ENCODE measurements at places on chromosomes 6 and 20. TPM values are rescaled to one million over a fixed set of nuclear protein-coding genes. Genes with fewer than 3 reads are reported as not detected.

DNA sequence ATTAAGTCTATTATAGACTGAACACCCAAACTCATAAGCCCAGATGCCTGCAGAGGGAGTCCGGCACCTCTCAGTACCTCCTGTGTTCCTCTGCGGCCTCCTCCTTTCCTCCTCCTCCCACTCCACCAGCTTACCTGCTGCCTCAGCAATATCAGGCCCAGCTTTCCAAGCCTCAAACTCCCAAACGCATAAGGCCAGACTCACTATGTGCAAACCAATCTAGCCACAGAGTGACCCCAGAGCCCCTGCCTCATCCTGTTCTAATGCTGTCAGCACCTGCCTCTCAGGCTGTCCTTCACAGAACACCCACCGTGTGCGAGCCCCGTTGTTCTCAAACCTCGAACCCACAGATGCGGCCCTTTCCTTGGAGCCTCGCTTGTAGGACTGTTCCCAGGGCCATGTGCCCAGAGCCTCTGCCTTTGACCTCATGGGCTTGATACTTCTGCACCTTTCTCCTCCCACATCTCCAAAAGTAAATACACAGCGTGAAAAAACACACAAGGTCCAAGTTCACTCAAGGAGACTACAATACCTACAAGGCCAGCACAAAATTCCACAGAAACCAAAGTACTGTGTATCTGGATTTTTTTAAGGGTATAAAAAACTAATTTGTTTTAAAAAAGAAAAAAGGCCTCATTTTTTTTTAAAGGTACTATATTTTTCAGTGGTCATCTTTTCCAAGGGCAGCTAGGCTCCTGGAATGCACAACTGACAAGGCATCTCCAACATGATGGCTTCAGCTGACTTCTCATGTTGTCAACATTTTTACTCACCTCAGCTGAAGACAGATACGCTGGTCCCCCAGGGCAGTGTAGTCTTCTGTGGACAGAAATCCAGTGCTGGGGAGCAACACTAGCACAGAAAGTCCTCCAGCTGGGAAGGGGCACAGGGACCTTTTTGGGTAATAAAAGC lies 52.3 kb downstream of the ABHD12 start:
- DNase-seq, result no peak

HLA-DPB1 gene
- polyA plus RNA-seq, result 10.7 TPM

SLC22A2 gene
- polyA plus RNA-seq, result not detected

- DNase-seq, result no peak
Measured at GRCh38 chr6:114428341-114428740, 85.5 kb upstream of the HS3ST5 start.

- DNase-seq, result no peak
Measured at GRCh38 chr20:12750221-12750620, 258.6 kb upstream of the SPTLC3 start.

TPD52L1 gene
- 13.5 TPM for polyA plus RNA-seq

DNA sequence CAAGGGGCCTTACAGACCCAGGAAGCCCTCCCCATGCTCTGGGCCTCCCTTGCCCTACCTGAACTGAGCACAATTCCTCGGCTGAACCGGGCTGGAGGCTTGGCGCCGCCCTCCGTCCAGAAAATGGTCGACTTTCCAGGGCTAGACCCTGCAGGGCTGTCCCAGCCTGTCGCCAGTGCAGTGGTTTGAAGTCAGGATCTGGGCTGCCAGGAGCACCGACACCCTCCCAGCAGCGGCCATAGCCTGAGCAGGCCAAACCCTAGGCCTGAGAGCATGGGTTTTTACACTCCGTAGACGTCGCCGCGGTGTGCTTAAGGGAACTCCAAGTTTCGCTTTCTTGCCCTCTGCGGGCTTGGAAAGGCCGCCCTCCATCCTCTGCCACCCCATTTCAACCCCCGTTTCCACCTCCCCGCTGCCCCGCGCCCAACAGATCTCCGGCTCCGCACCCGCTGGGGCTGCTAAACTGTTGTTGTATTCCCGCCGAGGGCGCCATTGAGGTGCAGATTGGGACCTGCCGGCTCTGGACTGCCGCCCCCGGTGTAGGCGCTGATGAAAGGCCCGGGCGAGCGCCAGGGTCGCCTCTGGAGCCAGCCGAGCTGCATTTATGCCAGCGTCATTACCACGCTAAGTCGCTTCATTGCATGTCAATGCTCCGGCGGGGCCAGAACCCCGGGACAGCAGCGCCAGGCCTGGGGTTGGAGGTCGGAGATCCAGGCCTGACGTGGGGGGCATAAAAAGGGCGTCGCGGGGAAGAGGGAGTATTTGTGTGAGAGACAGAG lies 2.2 kb upstream of the TFAP2A start:
- DNase-seq, result no peak

DNA sequence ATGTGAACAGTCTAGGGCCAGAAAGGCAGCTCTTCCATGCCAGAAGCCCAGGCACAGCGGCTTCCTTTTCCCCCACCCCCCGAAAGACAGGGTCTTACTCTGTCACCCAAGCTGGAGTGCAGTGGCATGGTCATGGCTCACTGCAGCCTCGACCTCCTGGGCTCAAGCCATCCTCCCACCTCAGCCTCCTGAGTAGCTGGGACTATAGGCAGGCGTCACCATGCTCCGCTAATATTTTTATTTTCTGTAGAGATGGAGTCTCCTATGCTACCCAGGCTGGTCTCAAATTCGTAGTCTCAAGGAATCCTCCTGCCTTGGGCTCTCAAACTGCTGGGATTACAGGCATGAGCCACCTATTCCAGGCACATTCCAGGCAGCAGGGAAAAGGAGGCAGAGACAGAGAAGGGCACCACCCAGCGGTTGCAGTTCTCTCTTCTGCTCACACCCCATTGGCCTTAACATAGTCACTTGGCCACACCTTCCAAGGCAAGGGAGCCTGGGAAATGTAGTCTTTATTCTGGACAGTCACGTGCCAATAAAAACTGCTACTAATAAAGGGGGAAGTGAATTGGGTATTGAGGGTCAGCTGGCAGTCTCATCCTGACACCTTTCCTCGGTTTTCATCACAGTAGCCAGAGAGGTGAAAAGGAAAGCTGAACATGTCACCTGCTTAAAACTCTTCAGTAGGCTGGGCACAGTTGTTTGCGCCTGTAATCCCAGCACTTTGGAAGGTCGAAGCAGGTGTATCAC lies 205.9 kb downstream of the ZMYND8 start:
- DNase-seq, result peak; percentile 73

JAG1 gene
- polyA plus RNA-seq, result 9.4 TPM

GRCh38 chr6:147869201-147869600 lies 360.7 kb downstream of the SAMD5 start:
- no peak for DNase-seq

DNA sequence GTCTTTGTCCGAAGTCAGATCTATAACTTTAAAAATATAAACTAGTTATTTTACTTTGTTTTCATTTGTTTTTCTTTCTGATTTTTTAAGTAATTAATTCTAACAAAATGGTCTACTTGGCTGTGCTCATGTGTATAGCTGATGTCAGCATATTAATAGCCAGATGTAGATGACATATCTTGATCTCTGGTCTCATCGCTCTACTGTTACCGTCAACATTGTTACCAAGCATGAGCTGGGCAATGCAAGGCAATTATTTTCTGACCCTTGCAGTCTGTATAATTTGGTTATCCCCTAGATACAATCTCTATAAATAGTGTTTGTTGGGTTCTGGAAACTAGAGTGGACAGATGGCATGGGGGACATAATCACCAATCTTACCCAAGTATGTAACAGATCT lies 151.6 kb upstream of the PTPRK start:
- DNase-seq, result no peak

GRCh38 chr20:24164360-24164759 lies 175.8 kb upstream of the GGTLC1 start:
- no peak for DNase-seq

DNA sequence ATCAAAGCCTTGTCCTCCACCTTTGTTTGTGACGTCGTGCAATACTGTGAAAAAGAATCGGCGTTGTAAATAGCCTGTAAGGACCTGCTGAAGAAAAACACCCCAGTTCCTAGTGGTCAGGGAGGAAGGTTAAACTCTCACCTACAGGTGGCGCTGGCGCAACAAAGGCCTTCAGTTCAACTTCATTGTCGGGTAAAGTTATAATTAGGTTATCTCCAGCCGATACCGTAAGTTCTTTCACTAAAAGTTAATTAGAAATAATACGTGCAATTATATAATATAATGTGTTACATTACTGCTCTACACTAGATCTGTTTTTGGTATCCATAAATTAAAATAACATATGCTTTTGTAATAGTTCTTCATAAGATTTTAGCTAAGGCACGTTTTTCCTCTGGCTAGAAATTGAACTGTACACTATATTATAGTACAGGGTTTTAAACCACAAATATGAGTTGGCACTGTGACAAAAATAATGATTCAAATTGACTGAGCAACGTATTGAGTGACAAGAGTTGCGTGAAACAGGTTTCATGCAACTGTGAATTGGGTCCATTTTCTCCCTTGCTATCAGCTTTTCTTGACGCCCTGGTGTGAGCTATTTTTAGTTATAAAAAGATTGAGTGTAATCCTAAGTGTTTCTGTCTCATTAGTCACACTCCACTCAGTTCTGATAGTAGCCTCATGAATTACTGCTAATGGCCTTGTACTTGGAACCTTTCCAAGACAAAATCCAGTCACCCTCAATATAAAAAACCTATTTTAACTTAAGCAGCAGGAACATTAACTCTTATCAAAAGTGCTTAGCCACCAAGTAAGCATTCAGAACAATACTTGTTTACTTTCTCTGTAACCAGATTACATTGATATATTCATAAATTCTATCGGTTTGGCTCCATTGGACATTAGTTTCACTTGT lies 62.3 kb downstream of the KIAA0319 start:
- DNase-seq, result peak; percentile 63

DNA sequence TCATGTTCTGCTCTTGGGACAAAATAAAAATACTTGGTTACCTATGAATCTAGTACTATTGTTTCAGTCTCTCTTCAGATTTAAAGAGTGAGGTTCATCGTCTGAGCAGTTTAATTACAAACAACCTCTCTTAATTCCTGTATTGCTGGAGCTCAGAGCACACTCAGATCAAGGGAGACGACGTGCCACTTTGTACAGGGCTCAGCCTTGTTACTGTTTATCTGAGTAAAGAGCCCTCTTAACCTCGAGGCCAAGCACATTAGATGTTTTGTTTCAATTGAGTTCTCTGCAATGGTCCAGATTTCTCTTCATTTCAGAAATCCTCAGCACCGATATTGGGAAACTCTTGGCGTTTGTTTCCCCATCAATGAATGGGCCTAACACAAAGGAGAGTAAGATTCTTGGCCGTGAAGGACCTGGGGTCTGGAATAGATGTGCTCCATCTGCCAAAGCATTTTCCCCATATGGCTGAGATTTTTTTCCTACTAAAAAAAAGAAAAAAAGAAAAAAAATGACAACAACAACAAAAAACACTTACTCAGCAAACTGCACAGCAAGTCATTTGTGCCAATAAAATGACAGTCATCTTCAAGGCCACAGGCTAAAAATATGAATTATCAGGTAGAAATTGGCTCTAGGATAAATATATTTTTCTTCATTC lies 82.6 kb upstream of the CCN6 start:
- no peak for DNase-seq

HLA-DOA gene
- not detected for polyA plus RNA-seq

DNA sequence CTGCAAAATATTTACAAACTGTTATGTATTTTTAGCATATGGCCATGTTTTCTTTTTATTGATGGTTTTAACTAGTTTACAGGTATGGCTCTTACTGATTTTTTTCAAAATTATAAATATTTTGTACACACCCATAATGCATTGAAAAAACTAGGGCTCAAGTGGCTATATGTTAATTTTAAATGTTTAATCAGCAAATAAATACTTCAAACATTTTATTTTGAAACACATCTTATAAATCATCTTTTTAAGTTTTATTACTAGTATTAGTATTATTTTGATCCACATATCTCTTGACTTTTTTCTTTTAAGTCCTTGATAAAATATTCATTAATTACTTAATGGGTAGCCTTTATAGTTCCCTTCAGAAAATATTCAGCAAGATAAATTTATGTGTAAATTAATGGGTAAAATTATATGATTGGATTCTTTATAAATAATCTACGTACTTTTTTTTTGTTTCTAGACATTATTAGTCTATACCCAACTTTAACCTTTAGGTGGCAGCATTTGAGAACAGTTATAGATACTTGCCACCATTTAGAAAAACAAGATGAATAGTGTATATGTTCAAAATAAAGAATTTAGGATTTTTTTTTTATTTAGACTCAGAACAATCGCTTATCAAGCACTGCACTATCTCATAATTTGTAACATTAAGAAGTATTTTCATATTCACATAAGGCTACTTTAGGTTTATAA lies 241.9 kb downstream of the ADGRB3 start:
- DNase-seq, result peak; percentile 4

FLRT3 gene
- 1.8 TPM for polyA plus RNA-seq

- DNase-seq, result no peak
Measured at GRCh38 chr20:36540551-36541211, 638 bp upstream of the MYL9 start.

SLC17A9 gene
- polyA plus RNA-seq, result 14.4 TPM

DNA sequence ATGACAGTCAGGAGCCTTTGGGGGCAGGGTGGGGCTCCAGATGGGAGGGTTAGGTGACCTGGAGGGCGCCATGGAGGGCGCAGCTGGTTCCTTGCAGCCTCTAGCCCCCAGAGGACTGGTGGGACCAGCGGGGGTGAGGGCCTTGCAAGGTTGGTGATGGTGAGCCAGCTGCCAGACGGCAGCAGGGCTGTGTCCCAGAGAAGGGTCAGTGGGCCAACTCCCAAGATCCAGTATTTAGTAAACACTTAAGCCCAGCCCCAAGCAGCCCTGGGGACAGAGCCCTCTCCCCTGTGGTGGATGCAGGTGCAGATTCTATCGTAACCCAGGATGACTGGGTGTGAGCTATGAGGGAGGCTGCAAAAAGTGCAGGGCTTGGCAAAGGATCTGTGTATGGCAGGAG lies 201.5 kb upstream of the RNF24 start:
- no peak for DNase-seq

HLA-DRA gene
- not detected for polyA plus RNA-seq

- DNase-seq, result no peak
Measured at GRCh38 chr6:34044945-34045595, 100.8 kb downstream of the GRM4 start.

Measured in IMR-90 (cell line).